Fibroblast of skin of right quadriceps (primary cell): ENCODE measurements at places on chromosomes 5 and 9.
A peak's percentile ranks its signal among the peaks of the same experiment; 100 is the strongest.

- DNase-seq = no peak
Measured at GRCh38 chr9:9170439-9171134, 1371.0 kb upstream of the DMAC1 start.

GRCh38 chr5:32814620-32815019, 103.5 kb downstream of the NPR3 start:
- DNase-seq = peak; percentile 83

- DNase-seq = no peak
Measured at GRCh38 chr5:170319301-170319700, 21.7 kb upstream of the LCP2 start.

- no peak for DNase-seq
Measured at GRCh38 chr5:142660731-142661130, 25.2 kb downstream of the FGF1 start.

DNA sequence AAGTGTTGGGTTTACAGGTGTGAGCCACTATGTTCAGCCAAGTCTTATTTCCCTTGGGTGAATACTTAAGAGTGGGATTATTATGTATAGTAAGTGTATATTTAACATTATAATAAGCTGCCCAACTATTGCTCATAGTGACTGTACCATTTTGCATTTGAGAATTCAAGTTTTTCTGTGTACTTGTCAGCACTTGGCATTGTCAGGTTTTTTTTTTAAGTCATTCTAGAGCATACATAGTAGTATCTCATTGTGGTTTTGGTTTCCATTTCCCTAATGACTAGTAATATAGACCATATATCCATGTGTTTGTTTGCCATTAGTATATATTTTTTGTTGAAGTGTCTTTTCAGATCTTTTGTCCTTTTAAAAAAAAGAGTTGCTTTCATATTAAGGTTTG, 10.5 kb upstream of the ELL2 start:
- DNase-seq = no peak

DNA sequence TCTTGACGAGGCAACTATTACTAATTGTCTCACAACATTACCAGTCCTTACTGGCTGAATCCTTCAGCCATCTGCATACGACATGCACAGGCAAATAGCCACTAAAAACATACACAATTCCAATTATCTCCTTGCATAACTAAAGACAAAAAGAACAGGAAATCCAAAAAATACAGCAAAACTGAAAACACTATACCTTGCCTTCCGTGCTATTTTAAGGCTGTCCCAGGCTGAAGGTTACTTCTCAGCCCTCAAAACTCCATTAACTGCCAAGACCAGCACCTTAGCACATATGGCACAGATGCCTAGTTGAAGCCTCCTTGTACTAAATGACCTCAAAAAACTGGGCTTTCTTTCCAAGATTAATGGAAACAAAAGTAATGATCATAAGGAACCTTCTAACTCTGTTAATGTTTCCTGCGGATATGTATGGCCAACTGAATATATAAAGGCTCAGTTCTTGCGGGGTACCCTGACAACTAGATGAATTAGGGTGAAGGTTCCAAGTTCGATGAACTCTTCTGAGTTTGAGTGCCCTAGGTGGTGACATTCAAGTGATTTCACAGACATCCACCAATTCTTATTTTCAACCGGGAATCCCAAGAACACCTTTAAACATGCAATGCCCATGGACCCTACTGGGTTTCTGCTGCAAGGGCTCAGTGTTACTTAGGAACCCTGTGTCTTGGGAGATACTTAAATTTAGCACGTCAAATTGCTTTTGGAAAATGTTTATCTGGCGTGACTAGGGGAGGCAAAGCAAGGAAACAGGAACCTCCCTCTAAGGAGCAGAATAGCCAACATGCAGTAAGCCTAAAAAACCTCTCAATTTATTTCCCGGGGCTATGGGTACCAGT, 455.3 kb downstream of the RAB3C start:
- no peak for DNase-seq

- peak; percentile 86 for DNase-seq
Measured at GRCh38 chr9:87184956-87185642, 237.8 kb upstream of the GAS1 start.

- no peak for DNase-seq
Measured at GRCh38 chr5:169764018-169764378, 126.9 kb downstream of the DOCK2 start.

GRCh38 chr5:154223320-154223719, 32.8 kb downstream of the GALNT10 start:
- no peak for DNase-seq

- no peak for DNase-seq
Measured at GRCh38 chr9:118336250-118336942, 632.2 kb downstream of the TLR4 start.

- peak; percentile 58 for DNase-seq
Measured at GRCh38 chr5:132221781-132222648, 5.6 kb downstream of the P4HA2 start.

- DNase-seq = no peak
Measured at GRCh38 chr9:99336531-99336930, 114.4 kb downstream of the SEC61B start.

DNA sequence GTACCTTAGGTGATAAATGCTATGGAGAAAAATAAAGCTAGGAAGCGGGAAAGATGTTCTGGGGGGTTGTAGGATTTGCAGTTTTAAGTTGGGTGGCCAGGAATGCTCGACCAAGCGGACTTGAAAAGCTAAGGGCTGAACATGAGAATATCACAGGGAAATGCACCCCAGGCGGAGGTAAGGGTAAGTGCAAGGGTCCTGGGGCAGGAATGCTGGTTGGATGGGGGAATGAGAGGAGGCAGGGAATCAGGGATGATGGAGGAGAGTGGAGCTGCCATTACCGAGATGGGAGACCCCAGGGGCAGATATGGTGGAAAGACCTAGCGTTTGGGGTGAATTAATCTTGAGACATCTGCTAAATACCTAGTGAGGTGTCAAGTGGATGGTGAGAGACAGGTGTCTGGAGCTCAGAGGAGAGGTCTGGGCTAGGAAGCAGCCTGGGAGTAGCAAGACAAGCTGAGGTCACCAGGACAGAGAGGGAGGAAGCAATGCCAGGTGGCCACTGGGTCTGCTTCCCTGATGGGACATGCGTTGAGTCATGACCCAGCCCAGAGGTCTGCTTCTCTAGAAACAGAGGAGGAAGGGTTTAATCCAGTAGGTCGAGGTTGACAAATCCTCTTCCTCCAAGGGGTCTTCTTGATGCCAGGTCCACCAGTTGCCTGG, 77.7 kb upstream of the ASS1 start:
- DNase-seq = no peak

DNA sequence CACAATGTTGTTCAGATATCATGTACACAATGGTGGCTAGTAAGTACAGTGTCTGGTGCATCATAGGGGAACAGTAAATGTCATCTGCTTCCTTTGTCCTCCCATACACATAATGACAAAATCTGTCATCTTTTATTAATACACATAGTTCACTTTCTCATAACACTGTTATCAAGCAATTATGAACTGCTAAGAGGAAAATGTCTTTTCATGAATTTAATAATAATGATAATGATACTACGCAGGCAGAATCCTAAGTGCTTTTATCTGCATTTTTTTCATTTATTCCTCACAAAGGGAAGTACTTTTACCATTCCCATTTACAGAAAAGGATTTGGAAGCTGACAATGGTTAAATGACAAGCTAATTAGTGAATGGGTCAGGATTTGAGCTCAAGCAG, 35.7 kb downstream of the DPYSL3 start:
- no peak for DNase-seq

GRCh38 chr5:132774896-132775295, 2.1 kb downstream of the SEPTIN8 start:
- DNase-seq = no peak

GRCh38 chr9:94824913-94825610, 98.6 kb downstream of the AOPEP start:
- DNase-seq = no peak

DNA sequence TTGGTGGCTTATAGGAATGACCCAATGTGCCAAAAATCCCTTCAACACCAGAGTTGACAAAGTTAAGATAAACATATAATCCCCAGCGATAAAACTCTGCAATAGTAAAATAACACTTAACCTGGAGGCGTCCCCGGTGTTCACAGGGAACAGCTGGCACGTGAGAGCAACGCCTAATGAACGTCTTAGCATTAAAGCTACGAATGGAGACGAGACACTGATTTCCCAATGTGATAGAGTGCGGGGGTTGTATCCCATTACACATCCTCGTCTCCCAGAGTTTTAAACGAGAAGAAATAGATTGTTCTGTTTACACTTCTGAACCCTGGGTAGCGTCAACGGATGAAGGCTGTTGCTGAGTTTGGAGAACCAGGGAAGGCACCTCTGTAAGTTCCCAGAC, 57.6 kb downstream of the PTCH1 start:
- no peak for DNase-seq

GRCh38 chr9:92440751-92441046, 16.4 kb upstream of the OMD start:
- DNase-seq = no peak

- no peak for DNase-seq
Measured at GRCh38 chr9:36192196-36192595, 1.5 kb downstream of the CLTA start.

GRCh38 chr9:672851-673250, 168.6 kb upstream of the DMRT1 start:
- no peak for DNase-seq

DNA sequence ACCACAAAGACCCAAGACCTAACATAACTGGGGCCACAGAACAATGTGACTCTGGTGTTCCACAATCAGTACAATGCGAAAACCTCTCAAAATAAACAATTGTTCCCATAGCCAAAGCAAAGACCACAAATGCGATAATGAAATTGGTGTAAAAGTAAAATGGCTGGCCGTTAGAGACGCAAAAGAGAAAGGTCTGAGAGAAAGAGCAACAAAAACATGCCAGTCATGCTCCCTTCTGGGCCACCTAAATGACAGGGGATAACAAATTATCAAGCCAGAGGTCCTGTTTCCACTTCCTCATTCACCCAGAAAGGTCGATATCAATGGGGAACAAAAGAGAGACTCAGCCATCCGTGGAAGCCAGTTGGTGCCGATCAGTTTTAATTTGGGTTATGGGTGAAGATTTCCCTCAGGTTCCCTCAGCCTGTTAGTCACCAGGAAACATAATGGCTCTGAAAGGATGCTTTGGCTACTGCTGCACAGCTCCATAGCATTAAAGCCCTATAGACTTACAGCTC, 9.2 kb upstream of the CFAP95 start:
- DNase-seq = no peak

- DNase-seq = peak; percentile 28
Measured at GRCh38 chr9:76542360-76542759, 83.4 kb downstream of the GCNT1 start.

DNA sequence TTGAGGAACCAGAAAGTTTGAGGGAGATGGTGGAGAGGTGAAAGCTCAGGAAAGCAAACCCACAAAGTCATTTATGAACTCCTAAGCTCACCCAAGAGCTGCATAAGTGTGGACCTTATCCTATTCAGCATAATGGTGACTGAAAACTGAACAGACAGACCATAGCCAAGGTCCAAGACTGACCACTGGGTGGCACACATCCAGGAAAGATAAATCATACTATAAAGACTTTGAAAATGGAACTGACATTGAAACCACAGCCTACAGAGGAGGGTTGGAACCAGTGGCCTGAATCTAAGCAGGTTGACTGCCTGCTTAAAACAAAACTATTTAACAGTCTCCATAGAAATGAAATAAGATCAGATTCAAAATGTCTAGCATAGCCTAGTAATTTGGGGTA, 121.0 kb upstream of the RGS7BP start:
- no peak for DNase-seq

GRCh38 chr9:114798780-114799427, 6.9 kb downstream of the TNFSF15 start:
- DNase-seq = no peak

DNA sequence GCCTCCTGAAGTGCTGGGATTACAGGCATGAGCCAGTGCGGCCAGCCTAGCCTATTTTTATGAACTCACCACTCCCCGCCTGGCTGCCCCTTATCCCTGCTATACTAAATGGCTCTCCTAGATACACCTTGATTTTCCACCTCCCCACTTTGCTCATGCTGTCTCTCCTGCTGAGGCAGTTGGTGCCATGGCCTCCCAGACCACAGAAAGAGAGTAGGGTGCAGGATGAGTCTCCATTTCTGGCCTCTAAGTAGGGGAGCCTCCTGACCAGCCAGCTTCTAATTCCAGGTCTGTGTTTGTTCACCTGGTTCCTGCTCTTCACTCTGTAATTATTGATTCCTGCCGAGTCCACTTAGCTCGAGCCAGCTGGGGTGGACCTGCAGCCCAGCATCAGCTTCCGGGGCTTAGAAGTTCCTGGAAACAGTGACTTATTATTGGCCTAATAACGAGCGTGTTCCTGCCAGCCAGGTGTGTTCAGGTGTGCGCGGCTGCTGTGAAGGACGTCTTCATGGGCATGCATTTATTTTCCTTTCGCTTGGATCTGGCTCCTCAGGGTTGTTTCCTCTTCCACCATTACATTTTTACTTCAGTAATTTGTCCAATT, 34.0 kb downstream of the ZNF618 start:
- no peak for DNase-seq

- peak; percentile 52 for DNase-seq
Measured at GRCh38 chr9:99058964-99059921, 45.7 kb upstream of the TGFBR1 start.

- DNase-seq = peak; percentile 14
Measured at GRCh38 chr5:67156976-67157583, 39.5 kb downstream of the CD180 start.

GRCh38 chr9:68970151-68970550, 43.8 kb downstream of the PRKACG start:
- DNase-seq = no peak

- no peak for DNase-seq
Measured at GRCh38 chr9:34456151-34456550, 2.2 kb downstream of the FAM219A start.

GRCh38 chr5:166786889-166787288, 1504.6 kb upstream of the WWC1 start:
- DNase-seq = no peak

DNA sequence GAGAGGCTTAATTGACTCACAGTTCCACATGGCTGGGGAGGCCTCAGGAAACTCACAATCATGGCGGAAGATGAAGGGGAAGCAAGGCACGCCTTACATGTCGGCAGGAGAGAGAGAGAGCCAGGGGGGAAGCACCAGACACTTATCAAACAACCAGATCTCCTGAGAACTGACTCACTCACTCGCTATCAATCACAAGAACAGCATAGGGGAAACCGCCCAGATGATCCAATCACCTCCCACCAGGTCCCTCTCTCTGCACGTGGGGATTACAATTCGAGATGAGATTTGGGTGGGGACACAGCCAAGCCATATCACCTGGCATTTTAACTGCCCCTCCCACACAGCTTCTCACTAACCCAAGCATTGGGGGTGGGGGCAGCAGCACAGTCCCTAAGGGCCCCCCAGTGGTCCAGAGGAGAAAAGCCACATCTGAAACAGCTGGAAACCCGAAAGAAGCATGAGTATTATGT, 76.1 kb upstream of the ASS1 start:
- DNase-seq = no peak

GRCh38 chr5:16866273-16866672, 69.8 kb downstream of the MYO10 start:
- no peak for DNase-seq
